Stimulated activated CD8-positive, alpha-beta memory T cell treated with anti-CD3 and anti-CD28 coated beads, Interleukin-7, amount 100 ng/mL, for 24 hours (primary cell): ENCODE measurements at places on chromosomes 5 and 9.

GRCh38 chr5:63029891-63030290 lies 451.3 kb downstream of the LRRC70 start:
- no peak for DNase-seq

DNA sequence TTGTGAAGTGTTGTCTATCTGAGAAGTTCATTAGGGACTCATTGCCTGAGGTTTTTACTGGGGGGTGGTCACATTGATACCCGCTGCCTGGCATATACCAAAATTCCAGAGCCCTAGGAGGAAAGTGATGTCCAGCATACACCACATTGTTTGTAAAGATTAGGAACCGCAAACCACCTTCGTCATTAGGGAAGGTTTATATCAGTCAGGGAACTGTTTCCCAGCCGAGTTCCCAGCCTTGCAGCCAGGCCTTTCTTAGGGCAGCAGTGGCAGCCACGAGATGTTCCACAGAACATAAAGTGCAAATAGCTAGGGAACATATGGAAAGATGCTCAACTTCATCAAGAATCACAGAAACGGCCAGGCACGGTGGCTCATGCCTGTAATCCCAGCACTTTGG lies 40.4 kb upstream of the NRARP start:
- DNase-seq: no peak

- no peak for DNase-seq
Observed at GRCh38 chr5:149367972-149368645, 10.3 kb downstream of the PCYOX1L start.

DNA sequence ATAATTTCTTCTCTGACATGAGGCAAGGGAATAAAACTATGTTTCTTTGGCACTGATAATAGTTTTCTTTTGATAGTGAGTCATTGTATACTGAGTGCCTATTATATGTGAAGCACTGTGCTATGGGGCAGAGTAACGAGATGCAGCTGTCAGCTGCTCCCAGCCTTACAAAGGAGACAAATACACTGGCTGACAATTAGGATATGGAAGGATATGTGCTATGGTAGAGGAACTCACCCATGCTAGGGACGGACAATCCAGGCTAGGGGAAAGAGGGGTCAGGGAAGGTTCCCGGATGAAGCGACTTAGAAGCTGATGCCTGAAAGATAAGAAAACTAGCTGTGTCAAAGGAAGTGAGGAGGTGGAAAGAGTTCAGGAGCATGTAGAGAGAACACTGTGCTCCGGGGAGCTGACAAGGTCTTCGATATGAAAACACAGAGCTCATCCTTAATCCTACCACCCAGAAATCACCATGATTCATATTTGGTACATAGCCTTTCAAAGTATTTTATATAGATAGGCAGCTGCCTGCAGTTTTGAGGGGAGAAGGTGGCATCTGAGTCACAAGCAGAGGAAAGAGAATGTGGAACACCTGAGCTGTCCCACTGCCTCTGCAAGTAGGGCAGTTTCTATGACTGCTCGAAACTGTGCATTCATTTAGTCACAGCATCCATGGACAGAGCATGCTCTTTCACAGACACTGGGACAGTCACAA lies 12.1 kb downstream of the BSPRY start:
- DNase-seq: no peak

GRCh38 chr5:90557871-90558270 lies 726 bp upstream of the ADGRV1 start:
- DNase-seq: no peak

GRCh38 chr9:101028346-101029314 lies at the start of gene PLPPR1:
Gene PLPPR1, plus strand, starts transcription at chr9:101028727.
- no peak for DNase-seq

DNA sequence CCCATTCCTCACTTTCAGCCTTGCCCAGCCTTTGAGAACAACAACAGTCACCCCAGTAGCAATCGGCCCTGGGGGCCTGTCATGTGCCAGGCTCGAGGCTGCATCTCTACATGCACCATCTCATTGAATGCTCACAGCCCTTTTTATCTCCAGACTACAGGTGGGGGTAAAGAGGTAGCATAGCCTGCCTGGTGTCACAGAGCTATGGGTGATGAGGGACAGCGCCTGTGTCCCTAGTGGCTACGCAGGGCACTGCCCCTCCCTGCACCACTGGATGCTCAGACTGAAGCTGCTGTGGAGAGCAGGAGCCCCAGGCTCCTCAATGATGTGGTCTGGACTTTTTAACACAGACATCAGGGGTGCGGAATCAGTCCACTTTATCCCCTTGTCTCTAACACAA lies 2.8 kb downstream of the CAMK2A start:
- DNase-seq: no peak

- DNase-seq: no peak
Observed at GRCh38 chr9:124831642-124832364, 21.5 kb upstream of the WDR38 start.

GRCh38 chr5:131109540-131110255 lies 55.4 kb downstream of the HINT1 start:
- DNase-seq: no peak

DNA sequence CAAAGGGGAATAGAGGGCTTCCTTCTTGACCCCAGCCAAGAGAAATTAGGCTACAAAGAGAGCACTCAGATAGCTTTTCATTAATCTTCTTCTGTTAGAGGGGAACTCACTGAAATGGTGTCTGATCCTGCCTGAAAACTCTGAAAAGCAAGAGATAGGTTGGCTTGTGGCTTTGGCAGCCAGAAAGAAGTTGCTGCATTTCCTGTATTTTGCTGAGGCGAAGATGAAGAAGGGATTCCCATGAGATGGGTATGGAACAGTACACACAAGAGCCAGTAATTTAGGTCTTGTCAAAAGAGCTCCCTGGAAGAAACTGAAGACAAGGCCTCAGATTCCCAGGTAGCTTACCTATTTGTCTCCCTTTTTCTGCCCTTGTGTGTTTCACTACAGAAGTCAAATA lies 120.9 kb upstream of the TARS1 start:
- no peak for DNase-seq

DNA sequence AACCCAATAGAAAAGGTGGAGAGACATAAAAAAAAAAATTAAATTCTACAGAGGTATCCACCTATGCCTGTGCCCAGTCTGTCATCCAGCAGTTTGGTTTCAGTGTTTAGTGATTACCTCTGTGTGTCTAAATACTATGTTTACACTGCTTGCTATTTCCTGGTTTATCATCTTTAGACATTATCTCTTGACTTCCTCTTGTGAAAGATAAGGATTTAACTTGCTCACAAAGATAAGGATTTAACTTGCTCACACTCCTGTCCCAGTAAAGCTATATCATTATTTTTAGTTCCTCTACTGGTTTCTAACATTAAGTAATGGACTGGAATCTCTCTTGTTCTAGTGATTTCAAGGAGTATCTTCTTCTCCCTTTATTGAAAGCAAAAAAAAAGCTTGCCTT lies 53.9 kb upstream of the ZFR start:
- no peak for DNase-seq

DNA sequence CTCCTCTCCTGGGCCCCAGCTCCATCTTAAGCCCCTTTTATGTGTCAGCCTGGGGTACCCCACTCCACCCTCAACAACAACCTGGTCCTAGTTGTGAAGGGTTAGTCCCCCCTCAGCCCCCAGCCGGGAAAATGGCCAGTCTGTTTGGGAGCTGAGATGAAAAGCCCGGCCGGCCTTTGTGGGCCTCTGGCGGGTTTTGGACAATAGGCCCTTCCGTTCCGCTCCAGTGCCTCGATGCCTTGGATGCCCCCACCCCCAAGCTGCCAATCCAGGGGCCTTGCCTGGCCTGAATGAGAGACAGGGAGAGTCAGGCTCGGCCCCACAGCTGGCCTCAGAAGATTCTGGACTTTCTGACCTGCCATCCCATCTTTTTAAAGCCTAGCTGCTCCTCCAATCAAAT lies 9.2 kb downstream of the CNTFR start:
- DNase-seq: no peak

- DNase-seq: no peak
Observed at GRCh38 chr5:28269978-28270377, 1231.6 kb upstream of the CDH9 start.
